ENCODE measurements at places on chromosomes 5 and 9. TPM values are rescaled to one million over a fixed set of nuclear protein-coding genes. Genes with fewer than 3 reads are reported as not detected.

- DNase-seq = no peak
Observed at GRCh38 chr5:103102234-103102633, 17.7 kb downstream of the GIN1 start.

The SLC6A3 gene
- 0.60 TPM for polyA plus RNA-seq

The DENND1A gene
- 22.1 TPM for polyA plus RNA-seq

GRCh38 chr5:2165203-2165602 lies 282.5 kb upstream of the IRX4 start:
- DNase-seq = no peak

- DNase-seq = no peak
Observed at GRCh38 chr5:156394642-156395305, 67.8 kb downstream of the SGCD start.

- no peak for DNase-seq
Observed at GRCh38 chr9:86301686-86302085, 19.3 kb upstream of the ISCA1 start.

DNA sequence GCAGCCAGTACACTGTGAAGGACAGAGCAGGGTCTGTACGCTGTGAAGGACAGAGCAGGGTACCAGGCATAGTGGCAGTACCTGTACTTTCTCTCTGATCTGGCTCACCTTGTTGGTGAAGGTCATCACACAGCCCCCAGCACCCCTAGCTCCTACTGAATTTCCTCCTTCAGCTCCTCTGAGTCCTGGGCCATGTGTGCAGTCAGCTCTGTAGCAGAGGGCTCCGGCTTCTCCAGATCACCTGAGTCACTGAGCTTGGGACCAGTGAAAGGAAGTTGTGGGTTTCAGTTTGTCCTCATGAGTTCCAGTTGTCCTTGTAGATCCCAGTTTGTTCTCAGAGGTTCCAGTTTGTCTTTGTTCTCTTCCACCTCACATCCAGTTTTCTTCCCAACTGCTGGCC lies 5.5 kb downstream of the NUDT2 start:
- DNase-seq = no peak

The GDA gene
- polyA plus RNA-seq = 0.34 TPM

DNA sequence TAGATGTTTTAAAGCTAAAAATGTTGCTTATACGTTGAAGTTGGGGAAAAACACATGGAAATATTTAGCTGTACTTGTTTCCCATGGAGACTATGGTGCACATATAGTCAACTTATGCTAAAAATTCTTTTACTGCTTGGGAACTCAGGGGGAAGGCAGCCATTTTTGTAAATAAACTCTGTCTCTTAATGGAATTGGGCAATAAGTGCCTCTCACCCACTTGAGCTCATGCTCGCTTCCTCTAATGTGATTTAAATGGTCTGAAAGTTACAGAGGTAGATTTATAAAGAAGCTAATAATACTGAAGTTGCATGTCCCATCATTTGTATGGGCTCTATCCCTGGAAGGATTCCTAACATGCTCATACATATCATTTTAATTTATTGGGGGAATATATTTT lies 523.8 kb downstream of the RASEF start:
- no peak for DNase-seq

GRCh38 chr9:79254900-79255650 lies 316.7 kb upstream of the TLE4 start:
- no peak for DNase-seq

GRCh38 chr9:81724242-81724889 lies 35.0 kb upstream of the TLE1 start:
- peak; percentile 82 for DNase-seq

The SLC1A1 gene
- 21.5 TPM for polyA plus RNA-seq

- DNase-seq = no peak
Observed at GRCh38 chr5:10485142-10485795, 43.6 kb downstream of the ROPN1L start.

The FOXD4L6 gene
- polyA plus RNA-seq = not detected

GRCh38 chr5:116419258-116419657 lies 155.4 kb downstream of the SEMA6A start:
- DNase-seq = no peak

DNA sequence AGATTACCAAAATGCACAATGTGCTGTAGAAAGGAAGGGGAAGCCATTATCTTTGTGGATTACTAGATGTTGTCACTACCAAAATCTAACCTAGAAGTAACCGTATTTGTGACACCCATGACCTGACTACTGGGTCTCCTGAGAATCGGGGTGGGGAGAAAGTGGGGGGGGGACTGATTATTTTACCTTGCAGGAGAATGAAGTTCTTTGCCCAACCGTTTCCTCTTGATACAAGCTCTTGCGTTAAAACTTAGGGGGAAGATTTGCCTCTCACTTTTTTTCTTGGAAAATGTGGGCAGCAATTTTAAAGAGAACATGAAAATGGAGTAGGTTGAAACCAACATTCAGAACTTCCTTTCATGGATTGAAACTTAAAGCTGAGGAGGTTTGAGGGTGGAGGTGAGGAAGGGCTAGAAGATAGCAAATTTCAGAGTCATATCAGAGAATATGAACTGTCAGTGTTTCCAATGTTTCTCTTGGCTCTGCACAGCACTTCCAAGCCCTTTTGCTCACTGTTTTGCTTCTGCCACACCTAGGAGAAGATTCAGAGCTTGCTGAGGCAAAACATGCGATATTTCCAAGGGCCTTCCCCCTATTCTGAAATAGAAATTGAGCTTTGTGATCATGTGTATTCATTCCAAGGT lies 280.8 kb downstream of the AOPEP start:
- DNase-seq = no peak

The ARHGEF37 gene
- 5.9 TPM for polyA plus RNA-seq

The FOXD4L5 gene
- polyA plus RNA-seq = 0.24 TPM

The PPP6C gene
- 52.4 TPM for polyA plus RNA-seq

The DBH gene
- polyA plus RNA-seq = 3.1 TPM

GRCh38 chr9:79131824-79132377 lies 439.9 kb upstream of the TLE4 start:
- DNase-seq = no peak

The GRXCR2 gene
- polyA plus RNA-seq = not detected

The CTSV gene
- 33.9 TPM for polyA plus RNA-seq

The IL7R gene
- 0.90 TPM for polyA plus RNA-seq

- no peak for DNase-seq
Observed at GRCh38 chr5:38582975-38583319, 26.5 kb upstream of the LIFR start.

DNA sequence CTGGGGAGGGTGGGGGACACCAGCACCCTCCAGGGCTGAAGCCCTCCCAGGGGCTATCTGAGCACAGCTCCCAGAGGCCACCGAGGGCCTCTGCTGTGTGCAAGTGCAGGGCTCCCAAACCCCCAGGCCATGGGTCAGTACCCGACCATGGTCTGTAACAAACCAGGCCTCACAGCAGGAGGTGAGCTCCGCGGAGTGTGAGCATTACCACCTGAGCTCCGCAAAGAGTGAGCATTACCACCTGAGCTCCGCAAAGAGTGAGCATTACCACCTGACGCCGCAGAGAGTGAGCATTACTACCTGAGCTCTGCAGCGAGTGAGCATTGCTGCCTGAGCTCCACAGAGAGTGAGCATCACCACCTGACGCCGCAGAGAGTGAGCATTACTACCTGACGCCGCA lies 152.9 kb upstream of the IRX2 start:
- no peak for DNase-seq

GRCh38 chr5:142421228-142421617 lies 96.4 kb upstream of the SPRY4 start:
- no peak for DNase-seq

The SUSD3 gene
- polyA plus RNA-seq = 8.0 TPM

DNA sequence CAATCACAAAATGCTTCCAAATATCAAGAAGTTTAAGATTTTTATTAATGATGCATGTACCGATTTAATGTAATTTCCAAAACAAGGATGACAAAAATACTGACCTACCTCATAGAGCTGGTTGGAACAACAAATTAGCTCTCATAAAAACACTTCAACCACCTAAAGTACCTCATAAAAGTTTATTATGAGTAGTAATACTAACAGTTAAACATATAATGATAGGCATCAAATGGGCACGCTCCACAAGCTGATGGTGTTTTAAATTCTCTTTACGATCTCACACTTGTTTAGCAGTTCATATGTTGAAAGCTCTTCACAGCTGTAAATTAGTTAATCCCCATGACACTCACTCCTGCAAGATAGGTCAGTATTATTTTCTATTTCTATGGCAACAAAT lies 150.0 kb upstream of the KIF2A start:
- no peak for DNase-seq

The SLC6A19 gene
- 66.0 TPM for polyA plus RNA-seq

DNA sequence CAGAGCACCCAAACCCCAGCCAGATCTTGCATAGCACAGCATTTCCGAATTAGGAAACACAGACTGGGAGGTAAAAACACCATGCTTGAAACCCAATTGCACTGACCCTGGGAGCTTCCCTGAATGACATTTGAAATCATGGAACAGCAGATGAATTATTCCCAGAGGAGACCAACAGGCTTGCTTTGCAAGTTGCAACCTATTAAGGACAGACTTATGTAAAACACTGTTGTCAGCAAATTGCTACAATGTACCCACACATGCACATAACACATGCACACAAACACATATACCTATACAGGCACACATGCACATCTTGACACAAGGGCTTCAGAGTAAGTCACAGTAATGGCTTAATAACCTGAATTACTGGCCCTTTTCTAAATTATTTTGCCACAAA lies 984.8 kb downstream of the DNAH5 start:
- DNase-seq = no peak

DNA sequence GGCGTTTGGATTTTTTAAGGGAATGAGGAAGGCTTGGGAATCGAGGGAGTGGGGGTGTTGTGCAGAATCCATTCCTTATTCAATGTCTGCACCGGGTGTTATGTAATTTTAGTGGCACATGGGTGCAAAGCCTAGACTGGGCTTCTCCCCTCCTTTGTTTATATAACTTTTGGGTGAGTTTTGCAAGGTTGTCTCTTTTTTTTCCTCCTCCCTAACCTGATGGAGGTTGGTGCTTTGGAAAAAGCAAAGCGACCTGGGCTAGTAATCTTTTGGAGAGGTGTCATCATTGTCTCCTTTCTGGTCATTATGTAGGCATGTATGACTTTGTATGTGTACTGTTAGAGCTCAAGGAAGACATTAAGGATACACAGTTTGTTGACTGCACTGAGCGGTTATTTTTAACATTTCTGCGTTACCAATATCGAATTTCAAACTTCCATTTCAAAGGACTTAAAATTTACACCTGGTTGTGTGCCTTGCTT lies 3.1 kb downstream of the SMARCA2 start:
- peak; percentile 17 for DNase-seq

- no peak for DNase-seq
Observed at GRCh38 chr9:69483886-69484422, 158.9 kb downstream of the ENTREP1 start.

DNA sequence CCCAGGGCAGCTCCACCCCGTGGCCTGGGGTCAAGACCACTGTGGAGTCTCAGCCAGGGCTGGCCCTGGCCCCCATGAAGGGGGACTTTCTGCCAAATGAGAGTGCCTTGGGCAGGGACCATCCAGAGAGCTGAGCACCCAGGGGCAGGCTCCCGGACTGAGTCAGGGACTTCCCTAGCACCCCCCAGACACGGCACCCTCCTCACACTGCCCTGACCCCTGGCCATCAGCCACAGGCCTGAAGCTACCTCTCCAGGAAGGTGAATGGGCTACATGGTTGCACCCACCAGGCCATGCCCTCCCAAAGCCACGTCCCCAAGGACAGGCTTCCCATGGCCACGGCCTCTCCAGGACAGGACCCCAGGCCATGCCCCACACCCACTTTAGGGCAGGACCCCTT lies 9.5 kb downstream of the CCDC187 start:
- no peak for DNase-seq

The MARCOL gene
- polyA plus RNA-seq = not detected

The INSL4 gene
- not detected for polyA plus RNA-seq

The ROR2 gene
- 18.5 TPM for polyA plus RNA-seq

DNA sequence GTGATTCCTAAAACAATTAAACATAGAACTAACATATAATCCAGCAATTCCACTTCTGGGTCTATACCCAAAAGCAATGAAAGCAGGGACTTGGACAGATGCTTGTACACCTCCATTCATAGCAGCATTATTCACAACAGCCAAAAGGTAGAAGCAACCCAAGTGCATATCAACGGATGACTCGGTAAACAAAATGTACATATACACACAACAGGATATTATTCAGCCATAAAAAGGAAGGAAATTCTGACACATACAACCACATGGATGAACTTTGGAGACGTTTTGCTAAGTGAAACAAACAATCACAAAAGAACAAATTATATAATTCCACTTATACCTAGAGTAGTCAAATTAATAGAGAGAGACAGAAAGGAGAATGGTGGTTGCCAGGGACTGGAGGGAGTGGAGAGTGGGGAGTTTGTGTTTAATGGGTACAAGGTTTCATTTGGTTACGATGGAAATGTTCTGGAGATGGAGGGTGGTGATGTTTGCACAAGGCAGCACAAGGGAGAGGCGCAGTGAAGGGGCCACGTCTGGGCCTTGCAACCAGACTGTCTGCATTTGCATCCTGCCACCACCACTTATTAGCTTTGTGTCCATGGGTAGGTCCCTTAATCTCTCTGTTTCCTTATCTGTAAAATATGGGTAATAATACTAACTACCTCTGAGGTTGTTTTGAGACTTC lies 36.3 kb upstream of the RLN1 start:
- DNase-seq = no peak

DNA sequence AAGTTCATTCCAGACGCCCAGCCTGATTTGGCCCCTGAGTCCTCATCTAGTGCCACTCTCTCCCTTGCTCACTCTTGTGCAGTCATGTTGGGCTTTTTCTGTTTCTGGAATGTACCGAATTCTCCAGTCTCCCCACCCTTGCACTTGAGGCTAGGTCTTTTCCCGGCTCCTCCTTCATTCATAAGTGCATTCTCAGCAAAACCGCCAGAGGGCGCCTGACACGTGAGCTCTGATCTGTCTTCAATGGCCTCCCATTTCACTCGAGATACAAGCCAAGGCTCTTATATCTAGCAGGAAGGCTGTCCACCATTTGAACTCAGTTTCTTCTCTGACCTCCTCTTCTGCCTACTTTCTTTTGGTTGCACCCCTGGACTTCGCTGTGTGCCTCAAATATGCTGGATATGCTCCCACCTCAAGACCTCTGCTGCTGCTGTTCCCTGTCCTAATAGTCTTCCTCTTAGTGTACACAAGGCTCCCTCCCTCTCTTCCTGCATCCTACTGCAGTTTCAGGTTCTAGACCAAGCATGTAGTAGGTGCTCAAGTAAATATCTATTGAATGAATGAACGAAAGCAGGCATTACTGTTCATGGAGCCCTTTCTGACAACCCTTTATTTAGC lies 568.1 kb upstream of the WWC1 start:
- DNase-seq = peak; percentile 75

- no peak for DNase-seq
Observed at GRCh38 chr9:68802525-68803015, 97.5 kb downstream of the PIP5K1B start.

The DNAJB5 gene
- 10.3 TPM for polyA plus RNA-seq

DNA sequence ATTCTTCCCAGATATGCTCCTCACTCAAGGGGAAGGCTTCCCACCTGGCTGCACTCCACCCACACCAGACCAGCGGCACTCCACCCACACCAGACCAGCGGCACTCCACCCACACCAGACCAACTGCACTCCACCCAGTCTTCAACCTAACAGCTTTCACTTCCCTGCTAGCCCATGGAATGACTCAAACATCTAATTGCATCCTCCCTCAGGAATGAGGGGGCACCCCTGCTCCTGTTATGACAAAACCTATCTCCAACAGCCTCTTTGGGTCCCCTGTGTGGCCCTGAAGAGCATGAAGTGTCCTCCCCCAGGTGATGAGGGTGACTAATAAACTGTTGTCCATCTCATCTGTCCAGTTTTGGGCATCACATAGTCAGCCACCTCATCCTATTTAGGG lies 556.6 kb upstream of the TUSC1 start:
- no peak for DNase-seq

- DNase-seq = no peak
Observed at GRCh38 chr5:74116984-74117383, 491.0 kb downstream of the ARHGEF28 start.
